ENCODE measurements at places on chromosomes 3 and 15.

DNA sequence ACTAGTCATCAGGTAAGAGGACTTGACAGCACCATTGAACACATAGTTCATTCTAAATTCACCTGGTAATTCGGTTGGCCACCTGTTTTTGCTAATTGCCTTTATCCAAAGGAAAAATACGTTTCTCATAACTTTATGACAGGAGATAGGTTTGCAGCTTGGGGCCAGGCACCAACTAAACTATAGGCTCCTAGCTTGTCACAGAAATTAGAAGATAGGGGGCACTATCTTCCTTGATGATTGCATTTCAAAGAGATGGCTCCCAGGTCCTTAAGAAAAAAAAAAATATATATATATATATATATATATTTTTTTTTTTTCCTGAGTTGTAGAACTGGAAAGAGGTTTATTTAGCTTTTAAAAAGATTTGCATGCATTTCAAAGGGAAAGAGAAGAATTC lies 563.6 kb downstream of the NAALADL2 start:
- no peak for DNase-seq

- no peak for DNase-seq
Observed at GRCh38 chr3:171286580-171287249, 173.5 kb downstream of the TNIK start.

DNA sequence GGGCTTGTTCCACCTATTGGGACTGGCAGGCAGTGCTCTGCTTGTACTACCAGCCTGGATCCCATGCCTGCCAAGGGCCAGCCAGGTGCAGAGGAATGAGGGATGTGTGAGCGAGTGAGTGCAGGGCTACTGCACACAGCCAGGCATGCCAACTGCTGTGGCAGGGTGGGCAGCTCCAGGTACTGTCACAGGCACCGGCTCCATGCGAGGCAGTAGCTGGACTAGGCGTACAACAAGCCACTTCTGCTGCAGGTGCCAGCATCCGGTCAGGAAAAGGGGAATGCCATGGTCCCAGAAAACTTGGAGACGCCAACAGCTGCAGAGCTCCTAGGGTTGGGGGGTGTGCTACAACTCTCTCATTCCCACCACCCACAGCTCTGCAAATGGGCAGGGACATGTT lies 1356.7 kb downstream of the SI start:
- DNase-seq = no peak

DNA sequence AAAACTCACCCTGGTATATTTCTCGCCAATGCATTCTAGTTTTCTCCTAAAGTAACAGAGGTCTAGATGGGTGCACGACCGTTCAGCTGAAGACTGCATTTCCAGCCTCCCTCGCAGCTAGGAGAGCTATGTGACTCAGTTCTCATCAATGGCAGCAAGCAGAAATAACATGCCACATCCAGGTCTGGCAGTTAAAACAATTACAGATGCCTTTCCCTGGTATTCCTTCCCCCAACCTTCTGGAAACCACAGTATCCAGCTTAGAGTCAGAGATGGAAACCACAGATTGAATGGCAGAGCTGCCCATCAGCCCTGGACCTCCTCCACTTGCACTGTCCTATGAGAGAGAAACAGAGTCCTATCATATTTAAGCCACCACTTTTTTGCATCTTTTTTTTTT lies 4.8 kb downstream of the HAPLN3 start:
- no peak for DNase-seq

- DNase-seq = no peak
Observed at GRCh38 chr3:57557085-57557537, 1.0 kb downstream of the PDE12 start.

Data from posterior cingulate gyrus (tissue), 11 donors.